Activated naive CD4-positive, alpha-beta T cell treated with anti-CD3 and anti-CD28 coated beads, Interleukin-2, amount 50 U/mL, for 72 hours (primary cell): ENCODE measurements at places on chromosomes 2 and 18. TPM values are rescaled to one million over a fixed set of nuclear protein-coding genes. Genes with fewer than 3 reads are reported as not detected.

- no peak for DNase-seq
Observed at GRCh38 chr18:59748628-59749360, 51.6 kb upstream of the CCBE1 start.

- DNase-seq: no peak
Observed at GRCh38 chr18:48557640-48558174, 18.9 kb downstream of the CTIF start.

GRCh38 chr2:37838541-37839167 lies 86.4 kb upstream of the RMDN2 start:
- no peak for DNase-seq

Gene VWC2L
- total RNA-seq: not detected

Gene TFCP2L1
- 0.06 TPM for total RNA-seq

GRCh38 chr2:230890646-230891045 lies 25.9 kb downstream of the ITM2C start:
- DNase-seq: no peak

Gene PCARE
- not detected for total RNA-seq

DNA sequence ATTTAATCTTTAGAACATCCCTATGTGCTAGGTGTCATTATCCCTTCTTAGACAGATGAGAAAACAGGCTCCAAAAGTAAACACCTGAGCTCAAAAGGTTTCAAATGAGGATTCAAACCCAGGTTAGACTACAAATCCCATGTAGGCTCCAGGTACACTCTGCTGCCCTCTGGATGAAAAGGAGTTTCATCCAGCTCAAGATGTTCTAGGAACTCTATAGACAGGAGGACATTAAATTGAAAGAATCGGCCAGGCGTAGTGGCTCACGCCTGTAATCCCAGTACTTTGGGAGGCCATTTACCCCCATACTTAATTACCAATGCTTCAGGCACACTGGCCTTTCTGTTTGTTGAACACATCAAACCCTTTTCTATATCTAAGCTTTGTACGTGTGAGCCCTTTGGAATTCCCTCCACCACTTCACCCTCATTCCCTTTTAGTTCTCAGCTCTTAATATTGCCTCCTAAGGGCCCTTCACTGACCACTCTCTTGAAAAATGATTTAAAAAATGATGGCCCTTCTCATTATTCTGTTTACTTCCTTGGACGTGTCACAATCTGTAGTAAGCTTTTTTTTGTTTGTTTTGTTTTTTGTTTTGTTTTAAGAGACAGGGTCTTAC lies 10.7 kb downstream of the SLC25A12 start:
- DNase-seq: no peak

Gene ALK
- total RNA-seq: not detected

DNA sequence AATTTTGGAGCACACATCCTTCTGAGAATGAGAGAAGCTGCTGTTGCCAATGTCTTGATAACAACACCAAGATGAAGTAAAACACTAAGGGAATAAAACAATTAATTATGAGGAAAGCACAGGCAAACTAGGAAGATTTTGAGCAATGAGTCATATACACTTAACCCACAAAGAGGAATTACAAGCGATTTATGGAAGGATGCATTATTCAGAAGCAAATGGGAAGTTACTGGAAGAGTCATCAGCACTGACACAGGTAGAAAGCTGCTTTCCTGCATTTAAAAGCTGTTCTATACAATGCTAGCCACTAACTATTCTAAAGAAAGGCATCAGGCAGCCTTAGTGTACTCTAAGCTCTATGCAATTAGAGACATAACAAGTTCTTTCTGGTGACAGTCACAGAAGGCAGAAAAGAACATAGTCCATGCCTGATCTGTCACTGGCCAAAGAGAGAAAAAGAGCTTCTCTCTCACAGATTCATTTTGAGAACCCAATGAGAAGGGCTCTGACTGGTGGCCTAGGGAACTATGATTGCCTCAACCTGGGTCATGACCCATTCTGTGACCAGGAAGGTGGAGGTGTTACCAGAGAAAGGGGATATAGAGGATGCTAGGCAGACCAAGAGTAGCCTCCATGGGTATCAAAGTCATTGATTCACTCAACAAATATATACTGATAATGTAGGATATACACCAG lies 45.4 kb downstream of the M1AP start:
- DNase-seq: no peak

- DNase-seq: no peak
Observed at GRCh38 chr2:231920795-231921194, 5.4 kb downstream of the NPPC start.

Gene TFPI
- 0.34 TPM for total RNA-seq

Gene SULT1C2
- total RNA-seq: not detected

Gene PTCD3
- 230 TPM for total RNA-seq

Gene NUP35
- 35.0 TPM for total RNA-seq

GRCh38 chr2:58434692-58435091 lies 193.6 kb upstream of the FANCL start:
- DNase-seq: no peak

GRCh38 chr2:98806236-98806697 lies 75.3 kb upstream of the MGAT4A start:
- DNase-seq: no peak

Gene KYNU
- not detected for total RNA-seq

DNA sequence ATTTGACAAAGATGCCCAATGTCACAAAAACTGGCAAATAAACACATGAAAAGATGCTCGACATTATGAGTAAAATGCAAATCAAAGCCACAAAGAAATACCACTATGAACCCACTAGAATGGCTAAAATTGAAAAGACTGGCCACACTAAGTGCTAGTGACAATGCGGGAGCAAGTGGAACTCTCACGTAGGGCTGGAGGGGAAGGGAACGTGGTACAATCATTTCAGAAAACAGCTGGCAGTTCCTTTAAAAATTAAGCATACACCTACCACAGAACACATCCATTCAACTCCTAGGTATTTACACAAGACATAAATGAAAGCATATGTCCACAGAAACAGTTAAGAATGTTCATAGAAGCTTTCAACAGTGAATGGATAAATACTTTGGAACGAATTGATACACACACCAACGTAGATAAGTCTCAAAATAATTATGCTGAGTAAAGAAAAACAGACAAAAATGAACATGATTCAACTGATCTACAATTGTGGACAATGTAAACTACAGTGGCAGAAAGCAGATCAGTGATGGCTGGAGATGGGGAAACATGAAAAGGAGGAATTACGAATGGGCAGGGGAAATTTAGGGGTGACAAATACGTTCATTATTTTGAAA lies 71.7 kb downstream of the MYOM1 start:
- DNase-seq: no peak

Gene EVX2
- not detected for total RNA-seq

Gene PSD4
- total RNA-seq: 137 TPM

DNA sequence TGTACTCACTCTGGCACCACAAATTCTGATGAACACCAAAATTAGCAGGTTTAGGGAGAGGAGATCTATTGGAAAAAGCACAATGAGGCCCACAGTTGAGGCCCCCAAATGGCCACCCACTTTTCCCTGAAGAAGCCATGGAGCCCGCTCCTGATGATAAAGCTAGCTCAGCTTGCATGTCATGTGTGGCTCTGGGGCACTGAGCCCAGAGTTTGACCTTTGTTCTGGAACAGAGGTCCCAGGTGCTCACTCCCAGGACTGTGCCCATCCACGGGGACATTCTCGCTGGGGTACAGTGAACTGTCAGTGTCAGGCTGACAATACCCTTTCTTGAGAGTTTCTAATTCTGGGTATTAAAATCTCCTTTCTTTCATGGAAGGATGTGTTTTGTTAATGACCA lies 36.2 kb downstream of the XDH start:
- DNase-seq: no peak

GRCh38 chr18:73168236-73168635 lies 300.4 kb upstream of the NETO1 start:
- DNase-seq: no peak

Gene NT5DC4
- not detected for total RNA-seq

Gene MTLN
- 43.9 TPM for total RNA-seq

- no peak for DNase-seq
Observed at GRCh38 chr2:26927221-26927620, 43.2 kb upstream of the MAPRE3 start.

DNA sequence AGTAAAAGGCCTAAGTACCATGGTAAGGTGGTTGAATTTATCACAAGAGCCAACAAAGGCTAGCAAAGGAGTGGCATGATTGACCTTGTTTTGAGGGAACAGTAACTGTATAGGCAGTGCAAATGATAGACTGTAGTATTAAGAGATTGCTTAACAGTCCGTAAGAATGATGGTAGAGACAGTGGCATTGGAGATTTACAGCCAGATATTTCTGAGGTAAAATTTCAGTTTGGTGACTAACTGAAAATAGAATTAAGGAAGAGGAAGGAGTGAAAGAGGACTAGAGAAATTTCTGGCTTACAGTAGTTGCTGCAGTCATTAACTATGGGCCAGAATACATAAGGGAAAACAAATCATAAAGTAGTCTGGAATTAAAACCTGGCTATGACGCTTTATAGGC lies 4.4 kb upstream of the BAZ2B start:
- no peak for DNase-seq

DNA sequence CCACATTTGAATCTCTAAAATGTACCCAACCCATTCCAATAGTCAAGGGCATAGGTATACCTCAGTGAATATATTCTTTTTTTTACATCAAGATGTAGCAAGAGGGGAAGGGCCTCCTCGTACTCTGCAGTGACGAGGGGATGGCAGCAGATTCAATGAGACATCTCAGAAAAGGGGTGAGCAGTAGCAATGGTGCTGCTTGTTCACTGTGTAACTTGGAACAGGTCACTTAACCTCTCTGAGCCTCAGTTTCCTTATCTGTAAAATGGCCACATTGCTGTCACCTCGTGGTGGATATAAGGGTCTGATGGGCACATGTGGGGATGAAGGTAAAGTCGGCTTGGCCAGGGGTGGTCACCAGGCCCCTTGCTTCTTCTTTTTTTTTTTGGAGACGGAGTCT lies 221.6 kb downstream of the SEPTIN10 start:
- no peak for DNase-seq

Gene ZNF396
- 0.18 TPM for total RNA-seq
